ENCODE measurements at places on chromosomes 2 and 18.

- no peak for DNase-seq
Measured at GRCh38 chr18:65859075-65859474, 108.3 kb downstream of the CDH7 start.

GRCh38 chr2:68126561-68126960 is 31.1 kb upstream of the PNO1 start:
- DNase-seq: no peak

- DNase-seq: no peak
Measured at GRCh38 chr2:227248876-227249275, 76.2 kb upstream of the MFF start.

DNA sequence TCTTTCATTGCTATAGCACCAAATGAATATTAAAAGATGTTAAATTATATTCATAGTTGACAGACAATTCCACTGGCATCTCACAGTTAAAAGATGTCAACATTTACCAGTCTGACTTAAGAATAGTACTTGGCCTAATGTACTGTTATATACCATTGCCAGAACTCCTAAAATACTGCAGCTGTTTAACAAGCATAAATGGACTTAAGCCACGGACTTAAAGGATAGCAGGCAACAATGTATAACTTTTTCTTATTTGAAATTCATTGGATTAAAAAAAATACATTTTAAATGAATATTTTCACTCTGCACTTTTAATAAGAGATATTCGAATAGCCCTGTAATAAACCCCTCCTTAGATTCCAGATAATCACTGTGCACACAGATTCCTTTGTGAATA is 3.8 kb downstream of the TCF4 start:
- DNase-seq: no peak

GRCh38 chr2:168678153-168678853 is 124.1 kb upstream of the NOSTRIN start:
- no peak for DNase-seq

- no peak for DNase-seq
Measured at GRCh38 chr2:201058914-201059313, 12.6 kb downstream of the HYCC2 start.

DNA sequence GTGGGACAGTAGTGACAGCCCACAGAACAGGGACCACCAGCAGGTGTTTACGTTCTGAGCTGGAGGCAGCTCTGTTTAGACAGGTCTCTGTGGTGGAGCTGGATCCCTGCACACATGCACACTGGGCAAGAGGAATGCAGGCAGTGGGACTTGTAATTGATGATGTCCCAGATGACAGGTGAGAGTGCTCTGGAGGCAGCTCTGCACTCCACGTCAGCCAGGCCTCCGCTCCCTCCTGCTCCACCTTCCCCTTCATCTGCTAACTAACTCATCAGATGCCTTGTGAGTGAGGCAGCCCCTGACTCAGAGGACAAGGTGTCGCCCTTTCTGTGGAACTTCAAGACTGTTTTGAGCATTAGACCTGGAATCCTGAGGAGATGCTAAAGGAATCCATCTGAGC is 53.2 kb downstream of the SH3YL1 start:
- DNase-seq: no peak

- DNase-seq: no peak
Measured at GRCh38 chr18:54127759-54128378, 96.6 kb downstream of the MBD2 start.

- no peak for DNase-seq
Measured at GRCh38 chr2:225017098-225017685, 25.1 kb downstream of the DOCK10 start.

DNA sequence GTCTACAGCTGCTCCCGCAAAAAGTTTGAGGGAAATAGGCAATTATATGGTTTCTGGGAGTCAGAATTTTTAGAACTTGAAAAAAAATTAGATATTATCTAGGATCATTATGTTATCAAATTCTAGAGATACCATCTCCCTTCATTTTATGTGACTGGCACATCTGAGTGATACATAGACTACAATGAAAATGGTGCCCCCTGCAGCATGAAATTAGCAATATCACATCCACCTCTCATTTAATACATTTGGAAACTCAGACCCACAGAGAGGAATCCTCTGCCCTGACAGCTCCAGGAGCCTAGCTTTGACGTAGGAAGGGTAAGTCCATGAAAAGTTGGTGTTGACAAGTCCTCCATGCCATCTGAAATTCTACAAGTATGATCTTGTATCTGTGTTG is 381.6 kb downstream of the SUCLG1 start:
- no peak for DNase-seq

GRCh38 chr2:240626531-240627300 is 1.4 kb downstream of the GPR35 start:
- DNase-seq: no peak

DNA sequence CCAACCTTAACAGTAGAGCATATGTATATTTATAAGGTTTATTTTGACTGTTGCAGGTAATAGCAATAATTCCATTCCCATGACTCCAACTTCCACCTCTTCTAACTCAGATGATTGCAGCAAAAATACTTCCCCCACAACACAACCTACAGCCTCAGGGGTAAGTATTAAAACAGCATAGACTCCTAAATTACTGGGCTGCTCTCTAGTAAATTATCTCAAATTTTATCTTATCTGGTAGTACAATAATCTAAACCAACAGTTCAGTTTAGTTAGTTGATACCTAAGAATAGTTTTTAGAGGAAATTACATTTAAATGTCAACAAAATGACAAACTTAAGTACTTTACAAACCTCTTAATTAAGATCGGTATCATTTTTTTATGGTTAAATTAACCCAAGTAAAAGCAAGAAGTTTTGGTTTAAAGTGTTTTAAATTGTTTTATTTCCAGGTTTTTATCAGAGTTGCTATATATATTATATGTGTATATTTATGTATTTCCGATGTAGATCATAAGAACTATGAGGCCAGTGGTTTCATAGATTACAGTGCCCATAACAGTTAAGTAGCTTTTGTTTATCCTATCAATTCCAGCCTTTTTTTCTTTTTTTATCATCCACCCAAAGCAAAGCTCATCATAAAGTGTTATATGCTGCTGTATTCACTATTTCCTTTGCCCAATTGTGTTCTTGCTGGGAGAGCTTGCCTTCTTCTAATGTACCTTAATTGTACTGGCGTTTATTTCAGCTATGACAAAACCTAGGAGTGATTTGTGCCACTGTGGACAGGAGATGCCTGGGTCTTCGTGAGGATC is 13.7 kb downstream of the GATA6 start:
- DNase-seq: no peak

- no peak for DNase-seq
Measured at GRCh38 chr2:208047840-208048239, 22.5 kb upstream of the PLEKHM3 start.

- DNase-seq: no peak
Measured at GRCh38 chr18:72871091-72871490, 3.3 kb upstream of the NETO1 start.

DNA sequence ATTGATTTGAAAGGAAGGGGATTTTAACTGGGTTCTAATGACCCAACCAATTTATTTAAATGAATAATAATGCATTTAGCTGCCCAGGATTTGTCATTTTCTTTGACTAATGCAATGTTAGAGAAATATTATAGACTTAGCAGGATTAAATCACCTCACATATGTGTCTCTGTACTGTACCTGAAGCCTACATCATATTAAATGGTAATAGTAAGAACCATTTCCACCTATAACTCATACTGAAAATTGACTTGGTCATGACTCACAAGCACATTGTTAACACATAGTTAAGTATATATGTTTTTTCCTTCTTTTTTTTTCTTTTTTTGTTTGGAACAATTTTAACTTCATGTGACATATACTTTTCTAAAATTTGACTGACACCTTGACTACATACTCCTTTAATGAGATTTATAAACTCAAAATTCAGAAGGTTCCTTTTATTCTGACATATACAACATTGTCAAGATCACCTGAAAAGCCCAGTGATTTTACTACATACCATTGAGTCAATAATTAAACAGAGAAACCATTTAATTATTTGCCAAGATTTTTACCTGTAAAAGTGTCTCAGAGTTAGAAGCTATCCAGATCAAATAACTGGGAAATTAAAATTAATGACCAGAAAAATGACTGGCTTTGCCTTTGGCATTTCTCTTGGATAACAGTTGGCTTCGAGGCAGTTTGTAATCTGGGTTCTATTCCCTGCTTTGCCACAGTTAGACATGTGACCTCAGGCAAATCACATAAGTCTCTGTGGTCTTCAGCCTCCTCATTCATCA is 58.8 kb upstream of the CDC42EP3 start:
- no peak for DNase-seq

DNA sequence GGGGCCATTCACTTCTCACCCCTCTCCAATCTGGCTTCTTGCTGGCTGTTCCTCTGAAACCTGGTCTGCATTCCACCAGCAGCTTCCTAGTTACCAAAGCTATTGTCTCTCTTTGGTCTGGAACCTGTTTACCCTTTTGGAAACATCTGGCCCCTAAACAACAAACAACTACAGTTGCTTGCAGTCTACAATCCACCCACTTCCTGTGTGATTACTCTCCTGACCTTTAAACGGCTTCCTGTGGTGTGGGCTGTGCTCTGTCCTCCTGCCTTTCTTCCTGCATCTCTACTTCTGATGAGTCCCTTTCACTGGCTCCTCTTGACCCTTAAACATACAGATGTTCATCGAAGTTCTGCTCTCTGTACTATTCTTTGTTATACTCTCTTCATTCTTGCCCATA is 303.8 kb downstream of the TDRD15 start:
- no peak for DNase-seq

GRCh38 chr2:36659872-36660312 is 36.6 kb upstream of the VIT start:
- no peak for DNase-seq

- DNase-seq: no peak
Measured at GRCh38 chr2:64760128-64760527, 106.4 kb upstream of the SERTAD2 start.

DNA sequence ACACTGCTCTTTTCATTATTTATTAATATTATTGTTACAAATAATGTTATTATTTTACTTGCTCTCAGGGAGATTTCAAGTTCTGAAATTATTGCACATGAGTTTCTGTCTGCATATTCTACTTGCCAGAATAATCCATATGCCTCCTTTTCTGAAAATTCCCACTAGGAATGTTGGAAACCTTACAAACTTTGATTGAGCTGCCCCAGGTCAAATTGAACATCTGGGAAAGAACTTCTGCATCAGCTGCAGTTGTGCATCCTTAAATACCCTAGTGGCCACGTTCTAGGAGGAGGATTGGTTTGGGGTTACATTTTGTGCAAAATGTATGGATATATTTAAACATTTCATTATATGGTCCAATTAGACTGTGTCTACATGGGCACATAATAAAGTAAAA is 1302.7 kb upstream of the PIK3C3 start:
- no peak for DNase-seq

GRCh38 chr2:120596191-120596811 is 139.4 kb upstream of the GLI2 start:
- DNase-seq: no peak

DNA sequence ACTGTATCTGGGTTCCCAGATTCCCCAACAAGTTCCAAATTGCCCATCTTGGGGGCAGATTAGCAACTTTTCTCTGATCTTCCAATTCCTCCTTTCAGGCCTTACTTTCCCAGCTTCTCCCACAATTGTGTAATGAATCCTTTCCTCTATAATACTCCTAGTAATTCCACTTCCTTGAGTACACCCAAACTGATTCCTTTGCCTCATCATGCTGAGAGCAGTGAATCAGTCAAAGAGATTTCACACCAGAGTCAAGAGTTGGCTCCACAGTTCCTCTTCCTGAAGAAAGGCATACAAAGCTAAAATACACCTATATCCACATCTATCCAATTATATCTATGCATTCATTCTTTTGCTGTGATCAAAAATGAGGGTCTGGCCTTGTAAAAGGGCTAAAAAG is 28.6 kb upstream of the DAPL1 start:
- DNase-seq: no peak

- DNase-seq: no peak
Measured at GRCh38 chr2:230174466-230174865, 45.3 kb downstream of the SP110 start.

- no peak for DNase-seq
Measured at GRCh38 chr2:34266908-34267697, 668.0 kb upstream of the FAM98A start.

DNA sequence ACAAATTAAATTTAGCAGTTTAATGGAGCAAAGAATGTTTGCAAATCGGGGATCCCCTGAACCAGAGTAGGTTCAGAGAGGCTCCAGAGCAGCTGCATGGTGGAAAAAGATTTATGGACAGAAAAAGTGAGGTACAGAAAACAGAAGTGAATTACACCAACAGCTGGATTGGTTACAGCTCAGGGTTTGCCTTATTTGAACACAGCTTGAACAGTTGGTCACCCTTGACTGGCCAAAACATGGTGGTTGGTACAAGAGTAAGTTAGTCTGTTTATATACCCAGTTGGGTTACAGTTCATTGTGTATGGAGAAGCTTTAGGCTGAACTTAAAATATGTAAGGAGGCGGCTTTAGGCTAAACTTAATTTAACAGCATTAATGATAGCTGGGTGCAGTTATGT is 5.4 kb upstream of the CDCA7 start:
- DNase-seq: no peak

GRCh38 chr2:96203130-96204028 is 5.2 kb downstream of the STARD7 start:
- DNase-seq: no peak

DNA sequence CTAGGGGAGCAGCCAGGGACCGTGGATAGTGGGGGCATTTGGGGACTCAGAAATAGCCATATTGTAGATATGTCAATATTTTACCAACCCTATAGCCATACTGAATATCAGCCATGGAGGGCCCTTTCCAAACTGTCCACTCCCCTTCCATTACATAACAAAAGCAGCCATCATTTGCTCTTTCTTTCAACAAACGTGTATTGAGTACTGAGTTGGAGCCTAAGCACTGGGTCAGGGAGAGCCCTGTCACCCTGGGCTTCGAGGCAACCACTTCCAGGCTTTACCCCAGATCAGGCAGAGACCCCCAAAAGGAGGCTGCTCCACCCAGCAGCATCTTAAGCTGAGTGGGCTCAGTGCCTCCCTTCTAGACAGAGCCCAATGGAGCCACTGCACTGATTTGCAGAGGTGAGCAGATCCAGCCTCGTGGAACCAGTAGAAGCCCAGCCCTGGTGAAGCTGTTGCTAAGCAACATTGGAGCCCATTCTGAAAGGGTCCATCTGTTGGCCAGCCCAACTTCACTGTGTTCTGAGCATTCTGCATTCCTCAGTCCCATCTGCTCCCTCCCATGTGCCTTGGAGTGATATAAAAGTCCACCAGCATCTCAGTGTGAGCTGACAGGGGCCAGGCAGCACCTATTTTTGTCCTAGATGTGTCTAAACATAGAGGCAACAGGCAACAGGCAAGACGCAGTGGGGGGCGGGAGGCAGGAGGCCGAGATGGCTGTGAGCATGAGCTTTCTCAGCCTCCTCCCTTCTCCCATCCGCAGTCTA is 112.1 kb downstream of the PLB1 start:
- DNase-seq: no peak

- no peak for DNase-seq
Measured at GRCh38 chr2:25854613-25855012, 23.7 kb downstream of the ASXL2 start.

GRCh38 chr18:37507239-37507638 is 58.4 kb downstream of the CELF4 start:
- no peak for DNase-seq

All from CD4-positive, CD25-positive, alpha-beta regulatory T cell (primary cell).